Trophoblast cell (in vitro differentiated cells and primary cell): ENCODE measurements at places on chromosomes 16 and 17.
A peak's percentile ranks its signal among the peaks of the same experiment; 100 is the strongest.

- no peak for DNase-seq
Observed at GRCh38 chr16:15404792-15405191, 9.2 kb downstream of the MPV17L start.

GRCh38 chr17:48841395-48841831 lies 10.6 kb downstream of the CALCOCO2 start:
- DNase-seq = peak; percentile 21

GRCh38 chr16:77541165-77541564 lies 106.3 kb upstream of the ADAMTS18 start:
- DNase-seq = no peak

DNA sequence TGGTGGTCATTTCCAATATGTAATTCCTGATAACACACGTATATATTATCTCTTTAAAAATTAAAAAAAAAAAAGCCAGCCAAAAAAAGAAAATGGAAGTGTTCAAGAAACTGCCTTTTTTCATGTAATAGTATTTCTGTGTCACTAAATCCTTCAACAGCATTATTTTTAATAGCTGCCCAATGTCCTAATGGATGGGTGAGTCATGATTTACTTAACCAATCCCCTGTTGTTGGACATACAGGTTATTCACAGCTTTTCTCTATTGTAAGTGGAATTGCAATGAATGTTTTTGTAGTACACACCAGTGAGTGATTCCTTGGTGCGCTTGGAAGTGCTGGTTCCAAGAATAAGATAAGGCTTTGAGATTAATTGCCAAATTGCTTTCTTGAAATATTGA lies 124.9 kb downstream of the WWOX start:
- DNase-seq = no peak

DNA sequence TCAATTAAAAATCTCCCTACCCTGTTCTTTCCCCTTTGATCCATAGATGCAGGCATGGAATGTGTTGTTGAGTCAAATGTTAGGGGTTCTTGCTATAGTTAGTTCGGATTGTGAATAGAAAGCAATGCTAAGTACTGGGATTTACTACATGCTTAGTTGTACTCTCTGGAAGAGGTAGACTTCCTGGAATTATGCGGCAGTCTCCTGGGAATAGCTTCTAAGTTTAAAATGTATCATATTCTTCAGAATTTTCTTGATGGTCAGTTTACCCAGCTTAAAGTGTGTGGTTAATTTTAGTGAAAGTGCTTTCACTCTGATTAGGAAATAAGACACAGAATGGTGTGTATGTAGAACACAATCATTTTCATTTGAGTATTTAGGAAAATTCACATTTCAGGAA lies 3.5 kb downstream of the CLTC start:
- DNase-seq = no peak

- DNase-seq = no peak
Observed at GRCh38 chr17:227946-228615, 46.6 kb upstream of the DOC2B start.

DNA sequence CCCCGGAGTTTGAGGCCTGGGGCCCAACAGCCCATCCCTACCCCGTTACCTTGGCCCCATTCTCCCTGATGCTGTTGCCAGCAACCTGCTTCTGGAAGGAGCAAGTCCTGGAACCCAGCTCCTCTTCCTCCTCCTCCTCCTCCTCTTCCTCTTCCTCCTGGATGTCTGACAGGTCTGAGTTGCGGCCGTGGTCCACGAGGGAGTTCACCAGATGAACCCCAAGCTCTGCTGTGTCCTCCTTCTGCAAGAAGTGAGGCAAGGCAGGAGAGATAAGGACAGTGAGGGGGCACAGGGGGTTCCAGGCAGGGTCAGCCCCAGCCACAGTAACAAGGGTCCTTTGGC lies 18.7 kb downstream of the TSPOAP1 start:
- no peak for DNase-seq

DNA sequence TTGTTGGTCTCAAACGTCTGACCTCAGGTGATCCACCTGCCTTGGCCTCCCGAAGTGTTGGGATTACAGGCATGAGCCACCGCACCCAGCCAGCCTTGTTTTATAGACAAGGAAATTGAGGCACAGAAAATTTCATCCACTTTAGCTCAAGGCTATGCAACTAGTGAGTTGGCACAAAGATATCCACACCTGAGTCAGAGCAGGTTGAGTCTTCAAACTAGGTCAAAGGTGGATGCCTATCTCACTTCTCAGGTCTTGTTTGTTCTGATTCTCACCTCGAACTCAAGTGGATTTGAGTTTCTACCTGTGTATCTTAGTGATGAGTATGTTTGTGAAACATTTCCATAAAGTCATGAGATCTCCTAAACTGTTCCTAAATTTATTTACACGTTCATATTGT lies 35.6 kb upstream of the GAS7 start:
- peak; percentile 85 for DNase-seq

DNA sequence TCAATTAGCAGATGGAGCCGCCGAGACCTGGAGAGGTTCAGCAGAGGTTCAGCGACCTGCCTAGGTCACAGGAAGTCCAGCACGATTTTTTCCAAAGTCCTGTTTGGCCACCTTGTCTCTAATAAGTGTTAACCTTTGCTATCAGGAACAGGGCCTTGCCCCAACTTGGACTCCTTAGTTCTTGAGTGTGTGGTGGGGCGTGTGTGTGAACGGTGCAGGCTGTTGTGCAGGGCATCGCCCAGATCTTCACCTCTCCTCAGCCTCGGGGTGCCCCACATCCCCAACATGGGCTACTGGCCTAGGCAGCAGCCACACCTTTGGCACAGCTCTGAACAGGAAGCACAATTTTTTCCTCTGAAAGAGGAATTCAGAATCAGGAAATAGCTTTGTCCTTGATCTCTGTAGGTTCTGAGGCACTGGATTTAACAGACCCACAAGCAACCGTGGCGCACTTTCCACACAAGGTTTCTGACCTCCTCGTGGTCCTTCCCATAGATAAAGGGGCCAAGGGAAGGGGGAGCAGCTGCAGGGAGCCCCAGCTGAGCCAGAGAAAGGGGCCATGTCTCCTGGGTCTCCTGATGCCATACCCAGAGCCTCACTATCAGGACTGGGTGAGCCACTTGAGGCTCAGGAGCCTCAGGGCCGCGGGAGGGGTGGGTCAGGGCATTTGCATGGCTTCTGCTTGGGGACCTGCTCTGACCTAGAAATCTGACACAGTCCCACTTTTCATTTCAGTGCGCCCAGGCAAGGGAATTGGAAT lies 10.4 kb downstream of the MPRIP start:
- no peak for DNase-seq

DNA sequence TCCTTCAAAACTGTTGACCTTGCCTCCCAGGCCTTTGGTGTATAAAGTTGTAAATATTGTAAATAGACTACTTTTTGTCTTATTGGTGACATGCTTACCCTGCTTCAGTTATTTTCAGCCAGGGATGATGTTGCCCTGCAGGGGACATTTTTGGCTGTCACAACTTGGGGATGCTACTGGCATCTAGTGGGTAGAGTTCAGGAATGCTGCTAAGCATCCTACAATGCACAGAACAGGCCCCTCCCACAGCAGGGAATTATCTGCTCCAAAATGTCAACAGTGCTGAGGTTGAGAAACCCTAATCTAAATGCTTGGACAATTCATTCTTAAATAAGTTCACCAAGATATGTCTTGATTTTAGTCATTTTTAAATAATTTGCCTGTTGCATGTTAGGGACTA lies 459.8 kb downstream of the PMP22 start:
- DNase-seq = no peak

DNA sequence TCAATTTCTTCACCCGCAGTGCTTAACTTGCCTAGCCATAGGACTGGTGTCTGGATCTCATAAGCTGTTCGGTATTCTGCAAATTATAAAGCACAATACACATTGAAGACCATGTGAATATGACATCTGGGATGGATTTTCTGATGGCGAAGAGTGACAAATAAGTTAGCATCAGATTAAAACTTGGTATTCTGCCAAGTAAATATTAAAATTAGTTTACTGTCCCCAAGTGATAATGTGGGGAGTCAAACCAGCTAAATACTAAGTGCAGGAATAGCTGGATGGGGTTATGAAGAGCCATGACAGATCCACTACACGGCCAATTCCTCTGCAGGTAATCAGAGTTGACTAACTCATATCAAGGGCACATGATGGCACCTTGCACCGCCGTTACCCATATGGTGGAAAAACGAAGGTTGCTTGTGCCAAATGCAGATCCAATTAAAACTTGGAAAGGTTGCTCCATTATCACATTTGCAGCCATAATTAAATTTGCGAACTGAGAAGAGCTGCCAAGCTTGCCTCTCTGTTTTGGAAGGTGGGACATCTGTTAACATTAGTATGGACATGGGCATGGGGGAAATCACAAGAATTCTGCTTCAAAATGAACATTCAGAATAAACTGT lies 114.9 kb upstream of the TOM1L1 start:
- no peak for DNase-seq

GRCh38 chr16:86491640-86492023 lies 18.7 kb upstream of the FOXF1 start:
- no peak for DNase-seq

- no peak for DNase-seq
Observed at GRCh38 chr17:32927724-32928585, at the start of gene TMEM98. Gene TMEM98, plus strand, starts transcription at chr17:32928153. Its CDS starts 3,376 bp downstream, at chr17:32931529.

GRCh38 chr17:17107281-17107680 lies 65.0 kb downstream of the MPRIP start:
- DNase-seq = no peak

DNA sequence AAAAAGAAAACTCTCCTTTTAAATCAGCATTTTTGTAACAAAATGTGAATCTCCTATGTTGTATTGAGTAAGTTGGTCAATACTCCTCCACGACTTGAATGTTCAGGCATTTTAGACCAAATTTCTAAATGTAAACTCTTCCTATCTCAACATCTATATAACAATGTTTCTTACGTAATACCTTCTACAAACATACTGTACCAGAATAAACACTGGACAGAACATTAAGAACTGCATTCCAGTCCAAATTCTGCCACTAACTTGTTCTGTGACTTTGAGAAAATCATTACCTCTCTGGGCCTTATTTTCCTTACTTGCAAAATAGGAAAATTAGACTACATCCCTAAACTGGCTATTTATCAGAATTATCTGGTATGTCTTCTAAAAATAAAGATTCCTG lies 40.1 kb downstream of the AKAP10 start:
- peak; percentile 81 for DNase-seq

DNA sequence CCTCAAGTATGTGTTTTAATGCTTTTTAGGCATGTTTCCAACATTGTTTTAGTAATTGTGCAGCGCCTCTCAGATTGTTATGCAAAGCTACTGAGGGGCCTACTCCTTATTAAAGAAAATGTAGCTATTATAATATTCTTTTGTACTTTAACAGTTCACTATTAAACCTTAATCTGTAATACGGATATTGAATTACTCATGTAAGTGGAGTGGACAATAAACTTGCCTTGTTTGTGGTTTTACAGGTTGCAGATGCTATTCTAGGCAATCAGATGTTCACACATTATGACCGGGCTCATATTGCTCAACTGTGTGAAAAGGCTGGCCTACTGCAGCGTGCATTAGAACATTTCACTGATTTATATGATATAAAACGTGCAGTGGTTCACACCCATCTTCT lies 41.0 kb downstream of the PTRH2 start:
- no peak for DNase-seq

GRCh38 chr17:78127888-78128550 lies 536 bp downstream of the TMC6 start:
- no peak for DNase-seq

DNA sequence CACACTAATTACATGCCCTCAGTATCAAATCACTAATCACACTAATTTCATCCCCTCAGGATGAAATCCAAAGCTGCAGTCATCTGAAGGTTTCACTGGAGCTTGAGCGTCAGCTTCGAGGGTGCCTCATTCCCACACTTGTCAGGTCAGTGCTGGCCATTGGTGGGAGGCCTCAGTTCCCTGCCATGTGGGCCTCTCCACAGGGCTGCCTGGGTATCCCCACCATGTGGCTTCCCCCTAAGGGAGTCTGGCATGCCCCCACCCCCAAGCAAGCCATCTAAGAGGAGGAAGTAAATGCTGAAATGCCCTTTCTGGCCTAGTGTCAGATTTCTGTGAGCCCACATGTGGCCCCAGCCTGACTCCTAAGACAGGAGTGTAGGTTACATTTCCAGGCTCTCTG lies 78.6 kb upstream of the CDH5 start:
- no peak for DNase-seq

- DNase-seq = no peak
Observed at GRCh38 chr16:4203748-4204147, 38.1 kb downstream of the SRL start.

DNA sequence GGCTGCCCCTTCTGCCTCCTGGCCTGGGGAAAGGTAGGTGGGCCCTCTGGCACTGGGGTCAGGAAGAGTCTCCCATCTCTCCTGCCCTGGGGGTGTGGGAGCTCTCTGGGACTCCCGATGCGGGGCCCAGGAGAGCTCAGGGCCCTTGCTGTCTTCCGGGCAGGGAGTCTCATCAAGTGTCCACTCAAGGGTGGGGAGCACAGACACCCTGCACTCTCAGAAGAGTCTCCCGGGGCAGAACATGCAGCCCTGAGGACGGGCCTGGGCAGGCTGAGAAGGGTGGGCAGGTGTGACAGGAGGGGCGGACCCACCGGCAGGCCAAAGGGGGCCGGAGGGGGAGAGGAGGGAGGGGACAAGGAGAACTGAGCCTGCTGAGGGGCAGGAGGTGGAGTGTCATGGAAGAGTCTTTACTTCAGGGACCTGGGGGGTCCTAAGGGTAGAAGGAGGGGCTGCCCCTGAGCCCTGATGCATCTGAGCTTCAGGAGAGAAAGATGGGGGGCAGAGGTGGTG lies 8.4 kb upstream of the PKMYT1 start:
- DNase-seq = no peak

DNA sequence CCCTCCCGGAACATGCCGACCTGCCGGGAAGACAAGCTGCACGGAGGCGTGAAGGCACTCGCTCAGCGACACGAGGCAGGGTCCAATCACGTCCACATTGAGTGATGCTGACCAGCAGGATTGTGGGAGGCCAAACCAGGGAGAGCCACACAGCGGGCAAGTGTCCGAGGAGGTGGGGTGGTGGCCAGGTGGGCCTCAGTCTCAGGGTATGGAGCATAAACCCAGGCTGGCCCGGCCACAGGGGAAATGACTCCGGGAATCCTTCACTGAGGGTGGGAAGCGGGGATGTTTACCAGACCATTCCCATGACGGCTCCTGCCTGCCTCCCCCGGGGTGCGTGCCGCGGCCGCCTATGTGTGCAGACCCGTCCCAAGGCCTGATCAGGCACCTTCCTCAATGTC lies 62.5 kb downstream of the RPH3AL start:
- no peak for DNase-seq

- DNase-seq = no peak
Observed at GRCh38 chr17:17507465-17508011, 11.3 kb upstream of the RASD1 start.

GRCh38 chr17:57375040-57375769 lies 118.9 kb downstream of the MSI2 start:
- no peak for DNase-seq

DNA sequence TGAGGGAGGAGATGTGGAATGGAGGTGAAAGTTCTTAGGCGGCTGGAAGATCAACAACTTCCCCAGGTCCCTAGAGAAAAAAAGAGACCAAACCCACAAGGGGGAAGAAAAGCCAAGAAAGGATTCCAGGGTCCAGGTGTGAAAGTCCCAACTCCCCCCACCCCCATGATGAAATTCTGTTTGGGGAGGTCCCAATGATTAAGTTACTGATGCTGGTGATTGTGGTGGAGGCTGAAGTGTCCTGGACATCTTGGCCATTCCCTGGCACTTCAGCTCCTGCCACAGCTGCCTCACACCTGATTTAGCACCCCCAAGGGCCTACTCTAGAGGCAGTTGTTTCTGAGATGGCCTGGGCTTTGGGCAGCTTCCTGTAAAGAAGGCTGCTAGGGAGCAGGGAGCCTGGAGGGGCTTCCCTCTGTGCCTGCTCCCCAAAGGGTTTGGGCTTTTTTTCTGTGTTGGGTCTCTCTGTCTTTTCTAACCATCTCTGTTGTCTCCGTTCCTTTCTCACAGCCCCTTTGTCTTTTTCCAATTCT lies 13.1 kb downstream of the HOXB4 start:
- DNase-seq = no peak
